ENCODE measurements at places on chromosomes 4 and X. TPM values are rescaled to one million over a fixed set of nuclear protein-coding genes. Genes with fewer than 3 reads are reported as not detected.

DNA sequence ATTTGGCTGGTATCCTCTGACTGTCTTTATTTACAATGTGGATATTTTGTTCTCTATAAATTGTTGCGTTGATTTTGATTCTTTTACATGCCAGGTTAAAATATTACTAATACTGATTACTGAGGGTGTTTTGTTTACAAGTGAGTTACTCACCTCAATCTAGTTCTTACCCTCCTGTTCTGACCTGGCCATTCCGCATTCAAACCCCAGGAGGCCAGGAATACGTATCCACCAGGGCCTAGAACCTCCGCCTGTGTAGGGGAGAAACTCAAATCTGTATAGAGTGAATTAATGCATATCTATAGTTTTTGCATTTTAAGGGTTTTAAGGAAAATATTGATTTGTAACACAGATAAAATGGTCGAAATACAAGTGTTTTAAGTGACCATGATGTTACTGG is 2.6 kb upstream of the ZFP42 start:
- no peaks in the 10 kb centered on the region for H3K27me3 ChIP-seq
- no peak overlapping the region for H3K27ac ChIP-seq
- no peak for DNase-seq
- no peak overlapping the region for H3K4me3 ChIP-seq
- H3K36me3 ChIP-seq = no peaks in the 10 kb centered on the region

- DNase-seq = peak; percentile 28
- H3K27me3 ChIP-seq = no peaks in the 10 kb centered on the region
- H3K36me3 ChIP-seq = no peaks in the 10 kb centered on the region
- H3K4me1 ChIP-seq = no peaks in the 10 kb centered on the region
- peak overlapping the region; percentile 93 for H3K4me3 ChIP-seq
Observed at GRCh38 chr4:74039315-74039763, 850 bp upstream of the CXCL3 start.

DNA sequence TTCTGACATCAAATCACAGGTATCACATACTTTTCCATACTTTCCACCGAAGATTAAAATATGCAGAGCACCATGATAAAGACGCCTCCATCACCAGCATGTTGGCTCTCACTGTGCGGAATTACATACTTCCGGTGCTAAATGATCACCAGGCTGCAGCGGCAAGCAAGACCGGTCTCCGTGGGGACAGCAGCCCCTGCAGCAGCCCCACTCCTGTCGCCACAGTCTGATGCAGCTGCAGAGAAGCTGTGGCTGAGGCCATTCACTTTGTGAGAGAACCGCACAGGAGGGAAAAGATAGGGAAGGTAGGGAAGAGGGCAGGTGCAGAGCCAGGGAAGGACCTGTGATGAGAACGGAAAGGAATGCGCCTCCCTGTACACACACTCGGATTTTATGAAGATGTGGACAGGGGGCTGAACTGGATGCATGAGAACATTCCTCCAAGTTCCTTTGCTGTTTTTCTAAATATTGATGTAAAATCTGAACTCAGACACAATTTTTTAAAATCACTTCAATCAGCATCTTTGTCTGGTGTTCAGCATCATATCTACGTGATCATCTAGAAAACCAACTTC is 38.3 kb downstream of the AFAP1 start:
- DNase-seq = no peak
- H3K36me3 ChIP-seq = no peaks in the 10 kb centered on the region
- H3K27me3 ChIP-seq = no peaks in the 10 kb centered on the region
- peaks cover 20% of the 10 kb centered on the region for H3K4me1 ChIP-seq
- no peak overlapping the region for H3K27ac ChIP-seq
- H3K4me3 ChIP-seq = no peak overlapping the region

- no peak overlapping the region for H3K4me3 ChIP-seq
- no peaks in the 10 kb centered on the region for H3K4me1 ChIP-seq
- no peaks in the 10 kb centered on the region for H3K36me3 ChIP-seq
- H3K27me3 ChIP-seq = no peaks in the 10 kb centered on the region
- no peak overlapping the region for H3K27ac ChIP-seq
Observed at GRCh38 chr4:5956285-5957021, 61.8 kb downstream of the C4orf50 start.

- H3K4me3 ChIP-seq = no peak overlapping the region
- H3K27ac ChIP-seq = no peak overlapping the region
- DNase-seq = no peak
- no peaks in the 10 kb centered on the region for H3K36me3 ChIP-seq
Observed at GRCh38 chrX:128906753-128907152, 616.5 kb downstream of the SMARCA1 start.

DNA sequence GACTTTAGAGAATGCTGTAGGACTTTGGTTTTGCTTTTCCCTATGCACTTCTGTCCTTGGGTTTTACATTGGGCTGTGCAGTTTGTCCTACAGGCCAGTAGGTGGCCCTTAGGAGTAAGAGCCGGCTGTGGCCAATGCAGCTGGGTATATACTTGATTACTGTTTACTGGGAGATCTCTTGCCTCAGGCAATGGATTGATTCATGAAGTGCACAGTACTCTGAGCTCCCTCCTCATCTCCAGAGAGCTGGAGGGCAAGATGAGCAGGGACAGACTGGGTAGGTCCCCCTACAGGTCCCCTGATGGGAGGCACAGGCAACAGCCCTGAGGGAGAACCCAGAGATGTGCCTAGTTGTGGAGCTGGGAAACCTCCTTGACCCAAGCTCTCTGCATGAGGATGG is 103.8 kb upstream of the QRFPR start:
- no peak overlapping the region for H3K27ac ChIP-seq
- no peaks in the 10 kb centered on the region for H3K36me3 ChIP-seq
- H3K27me3 ChIP-seq = no peaks in the 10 kb centered on the region
- H3K4me3 ChIP-seq = no peak overlapping the region

DNA sequence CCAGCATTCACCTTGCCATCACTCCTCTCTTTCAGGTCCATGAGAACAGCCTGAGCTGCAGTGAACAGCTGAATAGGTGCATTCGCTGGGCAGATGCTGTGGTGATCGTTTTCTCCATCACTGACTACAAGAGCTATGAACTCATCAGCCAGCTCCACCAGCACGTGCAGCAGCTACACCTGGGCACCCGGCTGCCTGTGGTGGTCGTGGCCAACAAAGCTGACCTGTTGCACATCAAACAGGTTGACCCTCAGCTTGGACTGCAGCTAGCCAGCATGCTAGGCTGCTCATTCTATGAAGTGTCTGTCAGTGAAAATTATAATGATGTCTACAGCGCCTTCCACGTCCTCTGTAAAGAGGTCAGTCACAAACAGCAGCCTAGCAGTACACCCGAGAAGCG is 3.2 kb downstream of the RASL11B start:
- DNase-seq = no peak
- H3K4me1 ChIP-seq = peaks cover 7% of the 10 kb centered on the region
- H3K27me3 ChIP-seq = peaks cover 11% of the 10 kb centered on the region
- no peaks in the 10 kb centered on the region for H3K36me3 ChIP-seq
- H3K27ac ChIP-seq = no peak overlapping the region

GIMD1 gene
- total RNA-seq = not detected

CPEB2 gene
- 7.7 TPM for total RNA-seq

ITM2A gene
- 0.17 TPM for total RNA-seq

CFAP97 gene
- 42.1 TPM for total RNA-seq

OTC gene
- not detected for total RNA-seq

Data from fibroblast of lung (primary cell).